NCI-H1436 treated with DMSO at 0.1 percent for 48 hours (cell line): ENCODE measurements at places on chromosomes 3 and 15.

DNA sequence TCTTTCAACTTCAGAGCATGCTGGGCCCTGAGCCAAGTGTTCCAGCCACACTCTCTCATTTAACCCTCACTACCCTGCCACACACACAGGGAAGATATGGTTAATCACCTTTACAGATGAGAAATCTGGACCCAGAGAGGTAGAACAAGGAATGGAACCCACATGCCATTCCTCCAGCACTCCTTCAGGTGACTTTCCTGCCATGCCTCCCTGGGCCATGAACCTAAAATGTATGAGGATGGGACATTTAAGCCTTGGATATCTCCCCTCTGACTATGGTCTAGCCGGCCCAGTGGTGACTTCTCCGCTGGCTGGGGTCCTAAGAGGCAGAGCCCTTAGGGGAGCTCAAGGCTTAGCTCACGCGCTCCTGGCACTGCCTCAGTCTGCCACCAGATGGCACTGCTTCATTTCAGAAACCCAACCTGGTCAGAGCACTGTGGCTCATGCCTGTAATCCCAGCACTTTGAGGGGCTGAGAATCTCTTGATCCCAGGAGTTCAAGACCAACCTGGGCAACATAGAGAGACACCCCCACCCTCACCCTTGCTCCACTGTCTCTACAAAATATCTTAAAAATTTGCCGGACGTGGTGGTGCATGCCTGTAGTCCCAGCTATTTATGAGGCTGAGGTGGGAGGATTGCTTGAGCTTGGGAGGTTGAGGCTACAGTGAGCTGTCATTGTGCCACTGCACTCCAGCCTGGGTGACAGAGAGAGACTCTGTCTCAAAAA is 2.2 kb upstream of the DCAF1 start:
- no peak for DNase-seq

GRCh38 chr15:51425517-51426040 is 84.1 kb downstream of the GLDN start:
- no peak for DNase-seq

DNA sequence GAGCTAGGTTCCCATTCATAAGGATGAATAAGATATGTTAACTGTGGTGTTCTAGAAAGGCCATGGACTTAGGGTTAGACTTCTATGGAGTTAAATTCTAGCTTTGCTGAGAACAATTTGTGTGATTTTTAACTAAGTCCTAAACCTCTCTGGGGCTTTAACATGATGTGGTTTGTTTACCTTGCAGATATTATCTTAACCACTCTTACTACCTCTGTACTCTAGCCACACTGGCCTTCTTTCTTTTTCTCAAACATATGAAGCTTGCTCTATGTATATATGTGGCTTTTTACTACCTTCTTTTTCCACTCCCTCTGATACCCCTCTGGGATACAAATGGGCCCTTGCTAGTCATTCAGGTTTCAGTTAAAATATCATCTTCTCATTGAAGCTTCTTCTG is 108.4 kb downstream of the ZNF609 start:
- DNase-seq: no peak

DNA sequence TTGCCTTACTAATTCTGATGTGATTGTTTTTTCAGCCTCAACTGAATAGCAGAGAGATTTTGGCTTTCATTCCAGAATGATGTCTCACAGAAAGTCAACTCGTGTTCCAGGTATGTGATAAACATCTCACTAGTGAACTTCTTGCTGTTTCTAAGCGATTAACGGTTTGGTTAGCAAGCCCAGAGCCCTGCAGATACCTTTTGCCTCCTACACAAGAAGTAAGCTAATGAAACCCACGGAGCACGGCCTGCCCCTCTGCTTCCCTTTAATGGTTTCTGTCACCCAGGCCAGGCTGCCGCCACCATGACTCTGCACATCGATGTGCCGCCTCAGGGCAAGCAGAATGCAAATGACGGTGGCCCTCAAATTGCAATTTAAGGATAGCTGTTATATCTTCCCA is 155.9 kb upstream of the ICE2 start:
- DNase-seq: no peak

- DNase-seq: no peak
These were observed 508 bp upstream of the SMAD6 start for GRCh38 chr15:66701422-66702034.

DNA sequence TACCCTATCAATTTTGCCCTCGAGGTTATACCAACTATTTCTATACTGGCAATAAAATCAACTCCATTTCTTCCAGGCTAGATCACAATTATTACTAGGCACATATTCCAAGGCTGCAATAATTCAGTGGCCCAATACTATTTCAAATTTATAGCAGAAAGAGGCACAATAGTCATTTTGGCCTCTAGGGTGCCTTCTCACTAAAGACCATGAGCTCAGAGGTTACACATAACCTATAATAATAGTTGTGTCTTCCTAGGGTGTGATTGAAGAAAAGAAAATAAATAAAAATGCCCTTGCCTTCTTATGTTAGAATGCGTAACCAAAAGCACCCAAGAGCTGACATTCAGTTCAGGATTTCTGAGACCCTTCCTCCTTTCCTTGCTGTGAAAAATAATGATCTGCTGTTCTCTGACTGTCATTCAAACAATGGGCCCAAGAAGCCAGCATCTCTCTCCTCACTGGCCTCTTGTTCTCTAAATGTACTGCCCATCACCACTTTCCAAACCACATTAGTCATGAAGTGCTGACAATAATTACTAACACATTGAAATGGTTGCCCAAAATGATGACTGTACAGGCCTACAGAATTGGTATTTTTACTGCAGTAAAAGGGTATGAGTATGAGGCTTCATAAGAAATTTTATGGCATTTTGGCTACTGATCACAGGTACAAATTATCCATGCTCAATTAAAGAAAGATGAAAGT is 244.8 kb downstream of the LRRN1 start:
- DNase-seq: no peak

DNA sequence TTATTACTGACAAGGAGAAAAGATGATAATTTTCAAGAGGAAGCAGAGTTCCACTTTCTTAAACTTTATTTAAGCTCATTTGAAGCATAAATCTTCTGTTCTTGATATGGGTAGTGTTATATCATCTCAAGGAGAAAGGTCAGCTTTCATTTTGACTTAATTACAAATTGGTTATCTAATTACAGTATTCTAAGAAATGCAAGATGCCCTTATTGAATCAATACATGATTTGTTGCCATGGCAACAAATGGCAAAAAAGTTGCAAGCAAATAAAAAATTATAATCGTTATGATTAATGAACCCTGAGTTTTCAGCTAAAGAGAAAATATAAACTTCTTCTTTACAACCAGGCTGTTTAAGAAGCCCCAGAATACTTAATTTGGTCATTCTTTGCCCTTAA is 622.7 kb downstream of the RBMS3 start:
- no peak for DNase-seq

DNA sequence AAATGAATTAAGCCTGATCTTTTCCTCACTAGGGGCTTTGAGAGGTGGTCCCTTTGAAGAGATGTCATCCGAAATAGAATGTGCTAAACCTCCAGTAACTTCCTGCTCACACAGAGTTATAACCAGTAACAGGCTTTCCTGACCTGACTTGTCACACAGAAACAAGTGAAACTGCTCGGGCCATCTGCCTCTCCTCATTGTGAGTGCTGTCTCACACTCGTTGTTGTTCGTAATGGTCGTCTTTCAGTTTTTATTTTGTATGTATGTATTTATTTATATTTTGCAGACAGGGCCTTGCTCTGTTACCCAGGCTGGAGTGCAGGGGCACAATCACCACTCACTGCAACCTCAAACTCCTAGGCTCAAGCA is 24.0 kb downstream of the ACSBG1 start:
- no peak for DNase-seq

DNA sequence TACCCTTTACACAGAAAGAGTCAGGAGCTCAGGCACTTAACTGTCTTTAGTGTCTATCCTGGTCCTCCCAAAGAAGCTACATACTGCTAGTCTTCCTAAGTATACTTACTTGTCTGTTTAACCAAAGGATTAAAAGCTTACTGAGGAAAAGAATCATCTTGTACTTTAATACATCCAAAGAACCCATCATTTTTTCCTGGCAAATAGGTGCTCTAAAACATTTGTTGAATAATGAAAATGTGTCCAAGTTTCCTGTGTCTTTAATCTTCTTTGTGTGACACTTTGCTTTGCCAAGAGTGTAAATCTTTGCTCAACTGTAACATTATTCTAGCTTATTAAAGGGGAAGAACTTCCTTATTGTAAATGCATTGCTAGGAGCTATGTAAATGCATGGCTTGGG is 519.2 kb downstream of the OTOL1 start:
- no peak for DNase-seq

DNA sequence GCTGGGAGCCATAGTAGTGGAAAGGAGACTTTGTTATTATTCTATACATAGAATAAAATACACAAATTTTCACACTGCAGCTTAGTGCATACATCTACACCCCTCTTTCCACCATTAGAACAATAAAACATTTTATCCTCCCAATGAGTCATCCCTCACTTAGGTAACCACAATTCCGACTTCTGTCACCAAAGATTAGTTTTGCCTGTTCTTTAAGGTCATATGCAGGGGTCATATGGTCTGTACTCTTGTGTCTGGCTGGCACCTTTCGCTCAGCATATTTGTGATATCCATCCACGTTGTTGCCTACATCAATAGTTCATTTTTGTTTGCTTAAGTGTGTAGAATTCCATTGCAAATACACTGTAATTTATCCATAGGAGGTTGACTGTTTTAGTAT is 399.4 kb downstream of the SHQ1 start:
- no peak for DNase-seq

GRCh38 chr3:101527441-101527840 is 14.4 kb upstream of the SENP7 start:
- DNase-seq: no peak

GRCh38 chr3:183151086-183151485 is 11.4 kb downstream of the LAMP3 start:
- peak; percentile 96 for DNase-seq

DNA sequence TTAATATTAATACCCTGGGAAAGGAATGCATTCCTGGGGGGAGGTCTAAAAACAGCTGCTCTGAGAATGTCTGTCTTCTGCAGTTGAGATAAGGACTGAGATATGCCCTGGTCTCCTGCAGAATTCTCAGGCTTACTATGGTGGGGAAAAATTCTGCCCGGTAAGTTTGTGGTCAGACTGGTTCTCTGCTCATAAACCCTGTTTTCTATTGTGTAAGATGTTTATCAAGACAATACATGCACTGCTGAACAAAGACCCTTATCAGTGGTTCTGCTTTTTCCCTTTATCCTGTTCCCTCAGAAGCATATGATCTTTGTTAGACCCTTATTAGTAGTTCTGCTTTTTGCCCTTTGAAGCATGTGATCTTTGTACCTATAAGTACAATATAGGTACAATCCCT is 494.6 kb downstream of the CNTN6 start:
- no peak for DNase-seq

- DNase-seq: no peak
These were observed 114.2 kb downstream of the HCN4 start for GRCh38 chr15:73254598-73254997.

- no peak for DNase-seq
These were observed 30.6 kb upstream of the MECOM start for GRCh38 chr3:169694117-169694516.

DNA sequence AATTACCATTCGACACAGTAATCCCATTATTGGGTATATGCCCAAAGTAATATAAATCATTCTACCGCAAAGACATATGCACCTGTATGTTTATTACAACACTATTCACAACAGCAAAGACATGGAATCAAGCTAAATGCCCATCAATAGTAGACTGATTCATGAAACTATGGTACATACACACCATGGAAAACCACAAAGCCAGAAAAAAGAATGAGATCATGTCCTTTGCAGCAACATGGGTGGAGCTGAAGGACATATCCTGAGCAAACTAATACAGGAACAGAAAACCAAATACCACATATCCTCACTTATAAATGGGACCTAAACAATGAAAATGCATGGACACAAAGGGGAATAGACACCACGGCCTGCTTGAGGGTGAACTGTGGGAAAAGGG is 11.1 kb upstream of the MCF2L2 start:
- DNase-seq: no peak

- no peak for DNase-seq
These were observed 4.8 kb downstream of the PAQR9 start for GRCh38 chr3:142958707-142959106.

GRCh38 chr3:69890084-69890483 is 109.4 kb upstream of the SAMMSON start:
- DNase-seq: no peak

- no peak for DNase-seq
These were observed 586 bp upstream of the LSMEM2 start for GRCh38 chr3:50278123-50278879.

DNA sequence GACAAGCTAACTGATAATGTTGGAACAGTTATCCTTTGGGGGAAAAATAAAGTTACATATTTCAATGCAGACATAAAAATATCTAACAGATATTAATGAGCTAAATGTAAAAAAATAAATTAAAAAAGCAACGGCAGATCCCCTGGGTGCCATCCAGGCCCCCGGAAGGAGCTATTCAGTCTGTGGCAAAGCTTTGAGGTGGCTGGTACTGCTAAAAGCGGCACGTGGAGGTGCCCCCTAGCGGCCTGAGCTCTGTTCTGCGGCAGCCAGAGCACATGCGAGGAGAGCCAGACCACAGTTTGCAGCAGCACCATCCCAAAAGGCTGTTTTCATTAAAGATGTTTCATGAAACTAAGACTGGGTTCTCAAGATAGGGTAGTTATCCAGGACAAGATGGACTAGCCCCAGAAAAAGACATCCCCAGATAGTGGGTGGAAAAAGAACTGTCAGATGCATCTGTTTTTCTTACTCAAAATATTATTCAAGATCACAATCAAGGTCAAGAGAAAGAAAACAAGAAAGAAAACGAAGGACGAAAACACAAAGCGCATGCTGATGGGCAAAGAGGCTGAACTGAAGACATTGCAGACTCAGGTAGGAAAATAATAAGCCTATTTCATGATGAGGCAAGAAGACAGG is 18.7 kb downstream of the AP3S2 start:
- no peak for DNase-seq

DNA sequence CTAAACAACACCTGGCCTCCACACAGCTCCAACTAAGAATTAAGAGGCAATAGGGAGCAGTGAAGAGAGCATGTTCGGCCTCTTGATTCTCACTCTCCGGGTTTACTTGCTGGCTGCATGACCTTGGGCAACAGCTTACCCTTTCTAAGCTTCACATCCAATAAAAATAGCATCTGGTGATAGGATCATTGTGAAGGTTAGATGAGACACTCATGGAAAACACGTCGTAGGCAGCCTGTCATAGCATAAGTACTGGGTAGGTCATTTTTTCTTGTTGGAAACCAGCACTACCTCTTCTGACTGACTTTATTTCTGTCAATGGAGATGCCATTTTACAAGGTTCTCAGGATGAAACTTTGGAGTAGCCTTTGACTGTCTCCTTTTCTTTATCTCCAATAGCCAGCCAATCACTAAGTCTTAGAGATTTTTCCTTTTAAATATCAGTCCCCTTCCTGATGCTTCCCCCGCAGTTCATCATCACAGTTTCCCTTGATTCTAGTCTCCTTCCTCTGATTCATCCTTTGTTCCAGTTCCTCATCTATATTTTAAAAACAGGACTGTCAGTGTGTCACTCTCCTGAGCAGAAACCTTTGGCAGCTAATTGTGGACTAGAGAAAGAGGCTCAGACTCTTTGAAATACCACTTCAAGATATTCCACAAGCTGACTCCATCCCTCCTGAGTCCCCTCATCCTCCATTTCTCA is 271.5 kb downstream of the SLC9A9 start:
- no peak for DNase-seq
